ENCODE measurements at places on chromosomes 12 and 14.
A peak's percentile ranks its signal among the peaks of the same experiment; 100 is the strongest.

DNA sequence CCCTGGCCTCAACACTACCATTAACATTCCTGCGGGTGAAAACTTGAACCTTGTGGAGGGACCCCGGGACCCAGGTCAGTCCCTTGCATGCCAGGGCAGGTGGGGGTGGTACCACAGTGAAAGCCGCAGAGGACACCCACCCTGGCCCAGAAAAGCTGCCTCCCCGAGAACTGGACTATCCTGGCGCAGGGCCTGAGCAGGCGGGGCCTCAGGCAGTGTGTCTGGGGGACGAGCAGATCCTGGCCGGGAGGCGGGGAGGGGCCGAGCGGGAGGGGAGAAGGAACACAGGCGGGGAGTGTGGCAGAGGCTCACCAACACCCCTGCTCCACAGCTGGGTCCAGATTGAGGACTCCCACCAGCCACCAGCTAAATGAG, 10.0 kb downstream of the AHNAK2 start:
- peak; percentile 65 for DNase-seq

- DNase-seq, result peak; percentile 3
Measured at GRCh38 chr12:118436986-118437385, 60.6 kb downstream of the SUDS3 start.

- peak; percentile 47 for DNase-seq
Measured at GRCh38 chr12:96237035-96237434, 42.9 kb downstream of the ELK3 start.

GRCh38 chr14:44662250-44662891, 155.3 kb upstream of the FSCB start:
- no peak for DNase-seq
